ENCODE measurements at places on chromosomes 7 and 10. TPM values are rescaled to one million over a fixed set of nuclear protein-coding genes. Genes with fewer than 3 reads are reported as not detected.

COPS6 gene
- 127 TPM for total RNA-seq

CYP2C19 gene
- not detected for total RNA-seq

LRRTM3 gene
- not detected for total RNA-seq

AKR1C2 gene
- total RNA-seq, result not detected

EPHB4 gene
- 281 TPM for total RNA-seq

MALRD1 gene
- total RNA-seq, result not detected

PRSS37 gene
- not detected for total RNA-seq

PCLO gene
- 0.45 TPM for total RNA-seq

TUBB8 gene
- total RNA-seq, result not detected

GOLGA7B gene
- total RNA-seq, result under 0.01 TPM

SLC26A5 gene
- total RNA-seq, result not detected

PAPOLB gene
- total RNA-seq, result under 0.01 TPM

MUC12 gene
- total RNA-seq, result not detected

NRAP gene
- total RNA-seq, result not detected

CCT6A gene
- total RNA-seq, result 275 TPM

SPDYE2 gene
- total RNA-seq, result not detected

TAS2R38 gene
- not detected for total RNA-seq

LLCFC1 gene
- total RNA-seq, result not detected

GHRHR gene
- total RNA-seq, result 0.27 TPM

COBL gene
- not detected for total RNA-seq

CALHM3 gene
- not detected for total RNA-seq

ENO4 gene
- total RNA-seq, result 0.28 TPM

UCN3 gene
- total RNA-seq, result not detected

PHYH gene
- 7.9 TPM for total RNA-seq

AKAP9 gene
- 41.8 TPM for total RNA-seq

ZNF467 gene
- total RNA-seq, result 2.6 TPM

FAM25A gene
- total RNA-seq, result not detected

PON1 gene
- total RNA-seq, result not detected

ZNF775 gene
- 8.5 TPM for total RNA-seq

ZNF488 gene
- 0.09 TPM for total RNA-seq

MBL2 gene
- total RNA-seq, result not detected

ANKRD1 gene
- total RNA-seq, result 667 TPM

SAMD9 gene
- total RNA-seq, result 10.7 TPM

ANKRD61 gene
- 0.09 TPM for total RNA-seq

CALHM1 gene
- not detected for total RNA-seq

FFAR4 gene
- not detected for total RNA-seq

NODAL gene
- not detected for total RNA-seq

NKX1-2 gene
- total RNA-seq, result not detected

OGA gene
- 84.1 TPM for total RNA-seq

NME8 gene
- not detected for total RNA-seq

LEP gene
- under 0.01 TPM for total RNA-seq

GRM3 gene
- total RNA-seq, result not detected

NPC1L1 gene
- total RNA-seq, result not detected

PDZD7 gene
- total RNA-seq, result 0.27 TPM

CDH23 gene
- under 0.01 TPM for total RNA-seq

FAM237B gene
- not detected for total RNA-seq

LCOR gene
- 16.9 TPM for total RNA-seq

CDK1 gene
- total RNA-seq, result 40.9 TPM

ARMC10 gene
- total RNA-seq, result 34.2 TPM

CHCHD3 gene
- total RNA-seq, result 93.8 TPM

SUN3 gene
- total RNA-seq, result not detected

ATG9B gene
- 0.19 TPM for total RNA-seq

TUBGCP2 gene
- total RNA-seq, result 50.6 TPM

H2BK1 gene
- not detected for total RNA-seq

FAM25C gene
- total RNA-seq, result not detected

ASIC3 gene
- not detected for total RNA-seq

PIK3CG gene
- 7.2 TPM for total RNA-seq

Measured in endothelial cell of coronary artery (primary cell).